Heart left ventricle (tissue), 16 donors: ENCODE measurements at places on chromosomes 2 and 18. TPM values are rescaled to one million over a fixed set of nuclear protein-coding genes. Genes with fewer than 3 reads are reported as not detected.
A peak's percentile ranks its signal among the peaks of the same experiment; 100 is the strongest.

The MYO1B gene
- total RNA-seq = 15.1 TPM

The IL1F10 gene
- total RNA-seq = not detected

The OXER1 gene
- not detected for total RNA-seq

The GALNT14 gene
- total RNA-seq = 0.44 TPM

The SOX11 gene
- 1.7 TPM for total RNA-seq

GRCh38 chr2:145593991-145594614 lies 1074.2 kb upstream of the ZEB2 start:
- peak; percentile 3 for DNase-seq

GRCh38 chr2:12296915-12297314 lies 419.8 kb upstream of the TRIB2 start:
- DNase-seq = no peak

DNA sequence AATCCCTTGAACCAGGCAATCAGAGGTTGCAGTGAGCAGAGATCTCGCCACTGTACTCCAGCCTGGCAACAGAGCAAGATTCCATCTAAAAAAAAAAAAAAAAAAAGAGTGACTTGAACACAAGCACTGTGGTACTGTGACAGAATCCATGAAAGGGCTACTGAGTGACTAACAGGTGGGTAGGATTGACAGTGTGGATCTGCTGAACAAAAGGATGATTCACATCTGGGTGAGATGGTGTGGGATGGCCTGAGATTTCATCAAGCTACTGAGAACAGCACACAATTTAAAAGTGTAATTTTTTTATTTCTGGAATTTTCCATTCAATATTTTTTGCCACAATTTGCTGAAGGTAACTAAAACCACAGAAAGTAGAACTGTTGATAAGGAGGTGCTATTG lies 13.3 kb upstream of the SP3 start:
- no peak for DNase-seq

GRCh38 chr2:118774458-118775133 lies 72.9 kb downstream of the EN1 start:
- peak; percentile 44 for DNase-seq

DNA sequence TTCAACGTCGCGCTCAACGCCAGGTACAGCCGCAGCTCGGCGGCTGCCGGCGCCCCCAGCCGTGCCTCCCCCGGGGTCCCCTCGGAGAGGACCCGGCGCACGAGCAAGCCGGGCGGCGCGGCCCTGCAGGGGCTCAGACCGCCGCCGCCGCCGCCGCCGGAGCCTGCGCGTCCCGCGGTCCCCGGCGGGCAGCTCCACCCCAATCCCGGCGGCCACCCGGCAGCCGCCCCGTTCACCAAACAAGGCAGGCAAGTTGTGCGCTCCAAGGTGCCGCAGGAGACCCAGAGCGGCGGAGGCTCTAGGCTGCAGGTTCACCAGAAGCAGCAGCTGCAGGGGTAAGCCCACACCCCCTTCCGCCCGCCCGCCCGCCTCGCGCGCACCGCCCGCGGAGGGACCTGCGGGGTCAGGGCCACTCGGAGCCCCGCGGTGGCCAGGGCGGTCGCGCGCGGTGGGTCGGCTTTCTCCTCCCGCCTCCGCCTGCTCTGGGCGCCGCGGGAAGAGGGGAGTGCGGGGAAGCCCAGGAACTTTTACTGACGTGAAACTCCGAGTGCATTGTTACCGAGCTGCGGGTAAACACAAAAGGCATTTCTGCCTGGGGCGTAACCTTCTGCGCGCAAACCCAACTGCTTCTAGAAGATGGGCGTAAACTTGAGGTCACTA lies 861 bp downstream of the LTBP1 start:
- DNase-seq = peak; percentile 36

- no peak for DNase-seq
Measured at GRCh38 chr2:9382604-9383235, 40.6 kb downstream of the ITGB1BP1 start.

DNA sequence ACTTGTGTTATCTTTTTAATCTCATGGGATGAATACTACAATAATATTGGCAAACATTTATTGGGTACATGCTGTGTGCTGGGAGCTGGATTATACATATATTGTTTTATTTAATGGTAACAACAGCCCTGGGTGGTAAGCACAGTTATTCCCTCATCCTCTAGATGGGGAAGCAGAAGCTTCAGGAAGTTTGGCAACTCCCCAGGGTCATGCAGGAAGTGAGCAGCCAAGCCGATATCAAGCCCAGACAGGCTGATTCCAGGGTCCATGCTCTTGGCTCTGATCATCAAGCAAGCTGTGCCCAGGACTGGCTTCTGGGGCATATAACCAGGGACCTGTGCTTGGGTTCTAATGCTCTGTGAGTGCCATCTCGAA lies 155.8 kb downstream of the ZNF516 start:
- no peak for DNase-seq

- no peak for DNase-seq
Measured at GRCh38 chr2:68653538-68653982, 10.2 kb downstream of the PROKR1 start.

DNA sequence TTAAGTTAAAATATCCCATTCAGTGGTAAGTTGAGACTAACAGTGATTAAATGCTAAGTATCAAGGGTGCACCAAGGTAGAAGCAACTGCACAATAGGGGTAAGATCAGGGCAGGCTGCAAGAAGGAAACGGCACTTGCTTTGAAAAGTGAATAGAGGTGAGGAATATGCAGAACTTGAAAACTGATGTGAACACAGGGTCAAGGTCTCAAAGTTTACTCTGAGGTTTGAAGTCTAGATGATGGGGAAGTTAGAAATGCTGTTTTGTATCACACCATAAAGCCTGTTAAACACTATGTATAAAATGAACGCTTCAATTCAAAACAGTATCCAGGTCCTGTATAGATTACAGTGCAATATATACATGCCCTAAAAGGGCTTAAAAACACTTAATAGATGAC lies 50.8 kb downstream of the GRB14 start:
- DNase-seq = no peak

GRCh38 chr2:231396058-231396821 lies 730 bp downstream of the B3GNT7 start:
- no peak for DNase-seq

DNA sequence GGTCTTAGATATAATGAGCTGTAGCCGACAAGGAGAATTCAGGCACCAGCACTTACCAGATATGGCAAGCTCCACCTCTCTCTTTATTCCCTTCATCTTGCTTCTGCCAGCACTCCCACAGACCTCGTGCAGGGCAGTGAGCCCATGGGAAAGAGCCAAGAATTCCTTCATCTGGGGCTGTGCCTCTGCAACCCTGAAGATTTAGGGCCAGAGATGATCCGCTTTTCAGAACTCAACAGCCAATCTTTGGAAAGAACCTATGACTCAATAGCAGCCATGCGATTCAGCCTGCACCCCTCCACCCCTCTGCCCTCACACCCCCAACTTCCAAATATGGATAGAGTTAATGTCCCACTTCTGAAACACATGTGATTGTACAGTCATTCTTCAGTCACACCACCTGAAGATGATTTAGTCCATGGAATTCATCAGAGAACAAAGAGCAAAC lies 533.7 kb upstream of the TNP1 start:
- peak; percentile 69 for DNase-seq

DNA sequence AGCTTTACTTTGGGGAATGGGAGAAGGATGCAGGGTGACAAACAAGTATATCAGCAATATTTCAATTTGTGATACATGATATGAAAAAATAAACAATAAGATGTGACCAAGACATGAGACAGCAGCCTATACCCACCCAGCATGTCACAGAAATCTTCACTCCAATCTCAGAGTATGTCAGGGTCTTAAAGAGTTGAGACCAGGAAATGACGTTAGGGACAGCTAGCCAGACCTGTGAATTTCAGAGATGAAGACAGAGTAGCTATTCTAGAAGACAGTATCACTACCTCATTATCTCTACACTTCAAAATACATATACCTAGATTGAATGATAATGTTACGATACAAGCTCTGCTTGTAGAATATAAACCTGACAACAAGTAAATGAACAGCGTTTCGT lies 282.8 kb downstream of the ZEB2 start:
- no peak for DNase-seq

- DNase-seq = no peak
Measured at GRCh38 chr18:49565612-49566011, 3.8 kb downstream of the LIPG start.

DNA sequence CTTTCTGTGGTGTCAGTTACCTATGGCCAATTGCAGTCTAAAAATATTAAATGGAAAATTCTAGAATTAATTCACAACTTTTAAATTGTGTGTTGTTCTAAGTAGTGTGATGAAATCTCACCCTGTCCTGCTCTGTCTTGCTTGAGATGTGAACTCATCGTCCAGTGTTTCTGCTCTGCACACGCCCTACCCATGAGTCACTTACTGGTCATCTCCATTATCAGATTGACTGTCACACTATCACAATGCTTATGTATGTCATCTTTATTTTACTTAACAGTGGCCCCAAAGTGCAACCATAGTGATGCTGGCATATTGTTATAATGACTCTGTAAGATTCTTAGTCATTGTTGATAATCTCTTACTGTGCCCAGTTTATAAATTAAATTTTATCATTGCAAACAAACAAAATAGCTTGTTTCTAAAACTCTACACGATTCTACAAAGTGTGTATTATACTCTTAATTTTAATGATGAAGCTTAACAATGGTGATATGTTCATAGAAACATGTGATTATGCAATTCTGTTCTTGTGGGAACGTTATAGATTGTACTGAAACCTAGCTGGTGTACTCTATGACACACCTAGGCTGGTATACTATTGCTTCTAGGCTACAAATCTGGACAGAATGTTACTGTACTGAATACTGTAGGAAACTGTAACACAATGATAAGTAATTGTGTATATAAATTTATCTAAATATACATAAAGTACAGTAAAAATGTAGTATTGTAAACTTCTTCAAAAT lies 1086.8 kb upstream of the PIK3C3 start:
- DNase-seq = no peak

- DNase-seq = no peak
Measured at GRCh38 chr18:75635096-75635495, 207.6 kb upstream of the SMIM21 start.

- DNase-seq = no peak
Measured at GRCh38 chr2:75025633-75026380, 67.4 kb downstream of the POLE4 start.

DNA sequence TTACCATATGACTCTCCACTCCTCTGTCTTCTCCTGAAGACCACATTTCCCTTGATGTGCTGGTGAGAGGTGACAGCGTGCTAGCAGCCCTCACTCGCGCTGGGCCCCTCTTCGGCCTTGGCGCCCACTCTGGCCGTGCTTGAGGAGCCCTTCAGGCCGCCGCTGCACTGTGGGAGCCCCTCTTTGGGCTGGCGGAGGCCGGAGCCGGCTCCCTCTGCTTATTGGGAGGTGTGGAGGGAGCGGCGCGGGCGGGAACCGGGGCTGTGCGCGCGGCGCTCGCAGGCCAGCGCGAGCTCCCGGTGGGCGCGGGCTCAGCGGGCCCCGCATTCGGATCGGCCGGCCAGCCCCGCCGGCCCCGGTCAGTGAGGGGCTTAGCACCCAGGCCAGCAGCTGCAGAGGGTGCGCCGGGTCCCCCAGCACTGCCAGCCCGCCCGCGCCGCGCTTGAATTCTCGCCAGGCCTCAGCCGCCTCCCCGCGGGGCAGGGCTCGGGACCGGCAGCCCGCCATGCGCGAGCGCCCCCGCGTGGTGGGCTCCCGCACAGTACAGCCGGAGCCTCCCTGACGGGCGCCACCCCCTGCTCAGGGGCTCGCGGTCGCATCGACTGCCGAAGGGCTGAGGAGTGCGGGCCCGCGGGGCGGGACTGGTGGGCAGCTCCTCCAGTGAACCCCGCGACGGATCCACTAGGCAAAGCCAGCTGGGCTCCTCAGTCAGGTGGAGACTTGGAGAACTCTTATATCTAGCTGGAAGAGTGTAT lies 246.6 kb upstream of the REG3G start:
- DNase-seq = peak; percentile 48

DNA sequence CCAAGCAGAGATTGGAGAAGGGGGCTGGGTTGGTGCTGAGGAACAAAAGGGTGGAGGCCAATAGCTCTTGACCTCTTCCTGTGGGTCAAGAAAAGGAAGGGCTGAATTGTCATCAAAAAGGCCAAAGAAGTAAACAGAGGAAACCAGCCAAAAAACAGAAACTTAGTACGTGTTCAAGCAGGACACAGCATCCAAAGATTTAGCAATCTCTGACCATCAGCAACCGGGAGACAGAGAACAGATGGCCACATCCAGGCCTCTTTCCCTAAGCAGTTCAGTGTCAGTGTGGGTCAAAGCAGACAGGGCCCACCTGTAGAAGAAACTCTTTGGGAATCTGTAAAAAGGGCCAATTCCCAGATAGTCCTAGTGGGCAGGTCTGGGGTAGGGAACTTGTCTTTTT lies 2.9 kb downstream of the DNPEP start:
- DNase-seq = no peak

DNA sequence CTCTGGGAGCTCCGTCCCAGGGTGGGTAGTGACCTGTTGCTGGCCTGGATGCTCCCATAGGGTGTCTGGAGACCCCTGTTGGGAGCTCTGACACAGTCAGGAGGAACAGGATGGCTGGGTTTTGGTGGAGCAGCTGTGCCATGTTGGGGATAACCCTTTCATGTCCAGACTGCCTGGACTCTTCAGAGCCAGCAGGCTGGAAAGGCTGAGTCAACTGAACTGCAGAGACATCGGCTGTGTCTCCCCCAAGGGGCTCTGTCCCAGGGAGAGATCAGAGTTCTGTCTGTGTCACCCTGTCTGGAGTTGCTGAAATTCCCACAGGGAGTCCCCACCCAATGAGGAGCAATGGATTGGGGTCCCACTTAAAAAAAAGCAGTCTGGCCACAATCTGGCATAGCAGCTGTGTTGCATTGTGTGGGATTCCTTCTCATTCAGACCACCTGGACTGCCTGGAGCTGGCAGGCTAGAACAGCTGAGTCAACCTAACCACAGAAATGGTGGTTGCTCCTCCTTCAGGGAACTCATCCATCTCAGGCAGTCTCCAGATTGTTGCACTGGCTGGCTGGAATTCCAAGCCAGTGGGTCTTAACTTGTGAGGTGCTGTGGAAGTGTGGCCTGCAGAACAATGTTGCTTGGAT lies 37.2 kb downstream of the AGPS start:
- DNase-seq = no peak

DNA sequence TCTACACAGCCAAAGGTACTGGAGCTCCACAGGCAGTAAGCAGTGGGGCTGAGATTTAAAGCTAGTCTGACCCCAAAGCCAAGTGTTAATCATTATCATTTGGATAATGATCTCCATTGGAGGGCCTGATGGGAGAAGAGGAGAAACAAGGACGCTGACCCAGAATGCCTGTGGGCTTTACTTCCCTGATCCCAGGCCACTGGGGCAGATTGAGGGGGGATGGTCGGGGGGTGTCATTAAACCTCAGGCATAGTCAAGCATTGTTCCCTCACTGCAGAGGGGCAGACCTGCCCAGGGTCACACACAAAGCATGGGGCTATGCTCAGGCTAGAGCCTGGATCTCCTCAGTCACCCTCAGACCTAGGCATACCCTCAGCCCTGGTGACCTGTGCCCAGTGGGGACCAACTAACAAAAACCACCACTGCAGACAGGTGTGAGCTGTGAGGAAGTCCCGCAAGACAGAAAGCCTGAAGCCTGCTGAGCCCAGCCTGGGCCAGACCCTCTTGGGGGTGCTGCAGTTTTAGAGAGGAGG lies 53.4 kb downstream of the SDC1 start:
- no peak for DNase-seq
